ENCODE measurements at places on chromosomes 5 and 9.

- DNase-seq: no peak
These were observed 218.4 kb downstream of the MED10 start for GRCh38 chr5:6159832-6160430.

- DNase-seq: no peak
These were observed 109.3 kb upstream of the CPEB4 start for GRCh38 chr5:173778784-173779304.

DNA sequence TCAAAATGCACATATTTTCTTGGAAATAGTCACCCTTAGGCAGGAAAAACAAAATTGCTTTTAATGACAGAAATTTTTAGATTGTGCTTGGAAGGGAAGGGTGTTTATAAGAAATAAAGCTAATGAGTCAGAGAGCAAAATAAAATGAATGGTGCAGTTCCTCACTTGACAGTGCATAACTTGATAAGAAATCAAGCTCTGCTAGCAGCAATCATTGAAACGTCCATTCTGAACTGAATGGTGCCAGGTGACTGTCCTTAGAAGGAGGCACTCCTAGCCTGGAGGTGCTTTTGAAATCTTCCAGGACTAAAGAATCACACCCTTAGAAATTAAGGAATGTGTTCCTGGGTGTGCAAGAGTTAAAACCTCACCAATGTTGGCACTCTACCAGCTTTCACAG lies 202.5 kb downstream of the EFNA5 start:
- no peak for DNase-seq

DNA sequence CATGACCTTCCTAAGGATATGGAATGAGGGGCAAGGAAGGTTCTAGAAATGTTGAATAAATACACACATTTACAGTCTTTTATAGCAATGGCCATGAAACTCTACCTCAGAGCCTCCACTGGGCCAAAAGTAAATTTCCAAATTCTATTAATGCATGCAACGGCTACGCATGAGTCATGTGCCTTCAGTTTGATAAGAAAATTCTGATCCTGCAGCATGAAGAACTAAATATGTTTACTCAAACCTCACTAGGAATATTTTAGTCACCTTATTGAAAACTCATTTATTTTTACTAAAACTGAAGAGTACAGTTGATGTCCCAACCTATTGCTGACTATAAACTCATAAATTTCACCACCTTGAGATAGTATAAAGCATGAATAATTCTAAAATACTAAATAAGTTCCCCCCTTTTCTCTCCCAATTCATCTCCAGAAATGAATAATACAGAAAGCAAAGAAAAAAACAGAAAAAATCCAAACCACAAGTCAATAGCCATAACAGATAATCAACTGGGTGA lies 92.4 kb downstream of the GNAQ start:
- no peak for DNase-seq

GRCh38 chr5:33257807-33258429 lies 182.8 kb upstream of the TARS1 start:
- DNase-seq: no peak

- no peak for DNase-seq
These were observed 244.5 kb upstream of the VLDLR start for GRCh38 chr9:2377117-2377516.

- DNase-seq: no peak
These were observed 23.2 kb downstream of the TTF1 start for GRCh38 chr9:132383462-132383883.

DNA sequence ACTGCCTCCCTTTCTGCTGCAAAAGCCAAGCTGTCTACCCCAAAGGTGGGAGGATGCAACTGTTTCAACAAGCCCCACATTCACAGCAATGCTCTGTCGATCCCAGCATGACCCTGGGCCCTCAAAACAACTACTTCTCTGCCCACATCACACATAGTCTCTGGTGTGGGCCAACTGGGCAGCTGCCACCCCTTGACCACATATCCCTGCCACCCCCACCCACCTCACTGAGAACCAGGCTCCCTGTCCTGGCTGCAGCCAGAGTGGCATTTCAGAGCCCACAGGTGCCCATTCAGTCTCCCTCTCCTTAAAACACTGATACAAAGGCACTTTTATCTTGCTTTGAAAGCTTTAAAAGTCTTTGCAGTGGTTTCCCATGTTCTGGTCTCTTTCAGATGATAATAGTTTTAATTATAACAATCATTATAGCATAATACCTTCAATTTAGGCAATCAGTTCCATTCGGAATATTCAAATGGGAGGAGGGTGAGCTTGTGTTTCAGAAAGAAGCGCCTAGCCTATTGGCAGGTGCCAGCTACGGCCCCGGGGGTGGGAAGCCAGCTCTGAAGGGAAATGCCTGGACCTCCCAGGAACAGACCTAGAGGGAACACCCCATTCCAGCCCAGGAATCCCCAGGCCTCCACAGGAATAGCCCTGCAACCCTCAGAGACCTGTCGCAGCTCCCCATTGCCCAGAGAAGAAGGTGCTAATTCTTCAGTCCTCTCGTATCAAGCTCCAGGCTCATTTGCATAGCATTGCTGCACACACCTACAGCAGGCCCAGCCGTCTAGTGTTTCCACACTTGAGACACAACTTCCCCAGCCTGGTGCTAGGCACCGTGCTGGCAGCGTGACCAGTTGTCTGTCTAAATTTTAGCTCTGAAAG lies 90.8 kb downstream of the C5orf15 start:
- DNase-seq: no peak

GRCh38 chr5:80153586-80154126 lies 102.2 kb downstream of the SERINC5 start:
- no peak for DNase-seq

DNA sequence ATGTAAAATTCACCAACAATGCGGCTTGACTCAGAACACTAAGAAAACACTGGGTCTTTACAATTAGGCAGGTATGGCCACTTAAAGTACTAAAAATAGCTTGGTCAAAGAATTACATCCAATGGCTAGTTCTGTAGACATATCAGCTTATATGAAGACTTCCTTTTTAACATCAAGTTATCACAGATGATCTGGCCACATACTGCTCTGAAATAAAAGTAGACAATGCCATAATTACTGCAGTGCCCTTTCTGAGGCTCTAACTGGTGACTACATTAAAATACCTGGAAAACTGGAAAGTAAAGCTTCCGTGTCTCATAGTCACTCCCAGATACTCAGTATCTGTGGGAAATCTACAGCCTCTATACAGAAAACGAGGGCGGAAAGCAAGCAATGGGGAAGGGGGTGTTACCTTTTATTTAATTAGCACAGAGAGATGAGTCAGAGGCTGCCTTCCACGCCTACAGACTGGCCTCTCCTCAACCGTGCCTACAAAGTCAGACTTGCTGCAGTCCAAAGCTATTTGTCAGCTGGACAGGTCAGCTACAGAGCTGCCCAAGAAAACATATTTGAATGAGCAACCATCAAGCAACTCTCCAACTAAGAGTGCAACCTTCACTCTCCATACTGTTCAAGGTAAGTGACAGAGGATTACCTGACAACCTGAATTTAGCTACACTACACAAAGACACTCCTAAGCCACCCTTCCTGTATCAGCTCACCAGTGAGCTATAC lies 8.7 kb downstream of the SERINC5 start:
- DNase-seq: no peak

- DNase-seq: no peak
These were observed 213.7 kb downstream of the FSTL4 start for GRCh38 chr5:133398646-133399101.
